ENCODE measurements at places on chromosomes 5 and 9. TPM values are rescaled to one million over a fixed set of nuclear protein-coding genes. Genes with fewer than 3 reads are reported as not detected.

- no peak for DNase-seq
Observed at GRCh38 chr5:31711935-31712592, 73.1 kb downstream of the PDZD2 start.

DNA sequence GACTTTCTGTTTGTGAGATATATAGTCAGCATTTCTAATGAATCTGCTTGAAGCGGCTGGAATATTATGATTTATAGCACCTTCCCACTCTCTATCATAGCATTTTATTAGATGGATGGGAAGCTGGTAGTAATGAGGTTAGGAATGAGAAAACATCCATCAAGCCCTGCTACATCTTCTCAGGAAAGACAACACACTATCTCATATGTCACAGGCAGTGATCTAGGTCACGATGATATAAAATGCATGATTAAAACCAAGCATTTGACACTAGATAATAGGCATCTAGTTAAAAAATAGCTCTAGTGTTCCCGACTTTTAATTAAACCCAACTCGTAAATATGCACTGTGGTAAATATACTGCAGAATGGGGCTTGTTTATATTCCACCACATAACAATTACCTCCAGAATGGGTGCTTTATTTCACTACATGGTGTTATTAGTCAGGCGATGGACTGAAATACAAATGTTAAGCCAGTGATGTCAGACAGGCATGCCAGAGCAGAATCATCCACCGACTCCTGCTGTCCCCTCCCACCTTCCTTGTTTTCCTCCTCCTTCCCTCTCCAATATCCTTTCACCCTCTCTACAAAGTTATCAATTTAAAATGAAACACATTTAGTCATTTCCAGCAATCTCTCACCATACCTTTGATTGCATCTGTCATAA, 286.8 kb downstream of the SPATA31D1 start:
- no peak for DNase-seq

DNA sequence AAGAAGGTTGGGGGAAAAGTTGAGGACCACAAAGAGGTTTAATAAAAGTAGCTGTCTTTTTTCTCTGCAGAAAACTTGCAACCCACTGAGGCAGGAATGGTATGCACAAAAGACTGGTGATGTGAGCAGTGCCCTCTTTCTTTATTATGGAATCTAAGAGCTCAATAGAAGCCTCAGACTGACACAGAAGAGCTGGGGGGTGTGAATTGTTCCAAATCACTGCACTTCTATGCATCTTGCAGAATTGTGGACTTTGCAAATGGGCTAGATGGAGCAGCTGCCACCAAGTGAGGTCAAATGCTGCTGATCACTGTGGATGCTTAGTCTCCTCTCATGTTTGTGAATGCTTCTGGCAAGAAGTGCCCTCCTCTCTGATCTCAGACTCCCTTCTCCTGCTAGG, 227.1 kb downstream of the ZSWIM6 start:
- DNase-seq, result no peak

DNA sequence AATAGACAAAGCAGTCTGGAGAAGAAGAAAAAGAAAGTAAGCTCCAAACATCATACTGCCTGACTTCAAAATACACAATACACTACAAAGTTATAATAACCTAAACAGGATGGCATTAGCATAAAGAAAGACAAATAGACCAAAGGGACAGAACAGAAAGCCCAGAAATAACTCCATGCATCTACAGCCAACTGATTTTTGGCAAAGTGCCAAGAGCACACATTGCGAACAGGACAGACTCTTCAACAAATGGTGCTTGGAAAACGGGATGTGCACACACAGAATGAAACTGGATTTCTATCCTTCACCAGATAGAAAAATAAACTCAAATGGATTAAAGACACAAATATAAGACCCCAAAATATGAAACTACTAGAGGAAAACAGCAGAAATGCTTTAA, 66.6 kb upstream of the SPATA31E1 start:
- DNase-seq, result no peak

GRCh38 chr9:124132671-124133147, 121.1 kb downstream of the LHX2 start:
- DNase-seq, result no peak

DNA sequence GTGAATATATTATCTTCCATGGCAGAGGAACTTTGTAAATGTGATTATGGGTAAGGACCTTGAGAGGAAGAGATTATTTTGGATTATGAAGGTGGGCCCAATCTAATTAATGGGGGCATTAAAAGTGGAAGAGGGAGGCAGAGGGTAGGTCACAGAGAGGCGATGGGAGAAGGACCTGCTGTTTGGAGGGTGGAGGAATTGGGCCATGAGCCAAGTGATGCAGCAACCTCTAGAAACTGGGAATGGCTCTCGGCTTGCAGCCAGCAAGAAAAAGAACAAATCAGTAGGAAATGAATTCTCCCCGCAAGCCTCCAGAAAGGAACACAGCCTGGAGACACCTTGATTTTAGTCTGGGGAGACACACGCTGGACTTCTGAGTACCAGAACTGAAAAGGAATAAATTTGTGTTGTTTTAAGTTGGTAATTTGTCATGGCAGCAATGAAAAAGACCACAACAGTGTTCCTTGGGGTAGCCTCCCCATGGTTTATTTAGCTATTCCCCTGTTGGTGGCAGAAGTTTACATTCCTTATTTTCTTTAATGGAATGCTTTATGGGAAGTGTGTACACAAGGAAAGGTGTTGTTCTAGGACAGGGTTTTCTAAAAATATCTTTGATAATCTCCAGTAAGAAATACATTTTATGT, 103.6 kb downstream of the HSPA4 start:
- DNase-seq, result no peak

DNA sequence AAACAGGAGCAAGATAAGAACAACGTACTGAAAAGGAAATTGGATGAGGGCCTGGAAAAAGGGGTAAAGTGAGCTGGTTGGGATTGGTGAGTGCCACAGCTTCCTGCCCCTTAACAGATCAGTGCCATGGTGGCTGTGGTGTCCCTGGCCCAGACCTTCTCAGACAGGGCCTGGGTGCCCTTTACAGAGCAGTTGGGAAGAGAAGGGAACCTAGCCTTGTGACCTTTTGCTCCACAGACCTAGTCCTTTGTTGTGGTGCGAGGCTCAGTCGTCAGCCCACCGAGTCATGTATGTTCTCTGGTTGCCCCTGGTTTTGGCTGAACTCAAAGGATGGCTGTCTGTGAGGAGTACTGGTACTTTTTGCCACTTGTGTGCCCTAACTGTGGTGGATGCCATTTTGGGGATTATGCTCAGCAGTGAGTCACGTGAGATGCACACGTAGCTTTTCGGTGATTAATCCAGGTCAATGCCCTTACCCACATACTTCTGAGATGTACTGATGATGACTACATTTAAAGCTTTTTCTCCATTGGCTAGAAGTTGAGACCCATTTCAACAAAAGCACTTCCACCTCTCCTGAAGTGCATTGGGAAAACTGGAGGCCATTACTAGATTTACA, 48.4 kb downstream of the EXOSC2 start:
- no peak for DNase-seq

DNA sequence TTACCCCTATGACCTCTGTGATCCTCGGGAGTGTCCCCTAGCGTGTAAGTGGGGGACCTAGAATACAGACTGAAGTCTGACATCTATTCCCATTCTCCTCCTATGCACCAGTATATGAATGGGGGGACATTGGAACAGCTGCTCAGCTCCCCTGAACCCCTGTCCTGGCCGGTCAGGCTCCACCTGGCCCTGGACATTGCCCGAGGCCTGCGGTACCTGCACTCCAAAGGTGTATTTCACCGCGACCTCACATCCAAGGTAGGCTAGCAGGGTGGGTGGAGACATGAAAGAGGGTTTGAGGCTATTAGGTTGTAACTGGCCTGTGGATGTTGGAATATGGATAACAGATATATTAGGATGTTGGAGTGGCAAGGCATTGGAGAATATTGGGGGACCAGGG, 1.7 kb downstream of the TESK1 start:
- DNase-seq, result no peak

- DNase-seq, result no peak
Observed at GRCh38 chr5:32522429-32523143, 62.8 kb upstream of the SUB1 start.

GRCh38 chr5:58648846-58649245, 66.0 kb downstream of the RAB3C start:
- no peak for DNase-seq

DNA sequence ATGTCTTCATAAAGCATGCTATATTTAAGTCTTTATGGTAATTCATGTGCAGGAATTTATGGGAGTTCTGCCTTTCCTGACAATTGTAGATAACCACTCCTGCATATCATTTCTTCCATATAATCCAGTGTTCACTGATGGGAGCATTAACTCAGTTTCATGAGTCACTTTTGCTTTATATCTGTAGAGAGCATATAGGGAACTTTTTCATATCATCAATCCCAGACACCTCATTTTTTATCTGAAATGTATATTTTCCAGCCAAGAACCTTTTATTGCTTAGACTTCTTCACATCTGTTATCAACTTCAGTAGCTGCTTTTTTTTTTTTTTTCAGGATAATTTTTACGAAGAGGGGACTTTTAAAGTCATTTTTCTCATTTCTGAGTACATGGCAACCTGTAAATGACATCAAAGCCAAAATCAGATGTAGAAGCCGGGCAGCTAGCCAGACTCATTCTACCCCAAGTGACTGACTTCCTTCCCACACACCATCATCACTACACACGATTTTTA, 41.1 kb downstream of the NFX1 start:
- DNase-seq, result no peak

The TTC16 gene
- 0.03 TPM for polyA plus RNA-seq

The CRHBP gene
- polyA plus RNA-seq, result 0.76 TPM

The FBXL7 gene
- polyA plus RNA-seq, result 7.2 TPM

The NR4A3 gene
- 1.4 TPM for polyA plus RNA-seq

The PHYHD1 gene
- polyA plus RNA-seq, result 19.0 TPM

The LCN2 gene
- 0.93 TPM for polyA plus RNA-seq

All from large intestine (tissue), 12 donors.